ENCODE measurements at places on chromosomes 16 and 17. TPM values are rescaled to one million over a fixed set of nuclear protein-coding genes. Genes with fewer than 3 reads are reported as not detected.

Gene AATK
- total RNA-seq: 1.1 TPM

Gene MT1H
- total RNA-seq: not detected

Gene SKAP1
- not detected for total RNA-seq

Gene CDRT4
- 0.43 TPM for total RNA-seq

Gene TPPP3
- total RNA-seq: 0.24 TPM
